ENCODE measurements at places on chromosomes 3 and 15.

DNA sequence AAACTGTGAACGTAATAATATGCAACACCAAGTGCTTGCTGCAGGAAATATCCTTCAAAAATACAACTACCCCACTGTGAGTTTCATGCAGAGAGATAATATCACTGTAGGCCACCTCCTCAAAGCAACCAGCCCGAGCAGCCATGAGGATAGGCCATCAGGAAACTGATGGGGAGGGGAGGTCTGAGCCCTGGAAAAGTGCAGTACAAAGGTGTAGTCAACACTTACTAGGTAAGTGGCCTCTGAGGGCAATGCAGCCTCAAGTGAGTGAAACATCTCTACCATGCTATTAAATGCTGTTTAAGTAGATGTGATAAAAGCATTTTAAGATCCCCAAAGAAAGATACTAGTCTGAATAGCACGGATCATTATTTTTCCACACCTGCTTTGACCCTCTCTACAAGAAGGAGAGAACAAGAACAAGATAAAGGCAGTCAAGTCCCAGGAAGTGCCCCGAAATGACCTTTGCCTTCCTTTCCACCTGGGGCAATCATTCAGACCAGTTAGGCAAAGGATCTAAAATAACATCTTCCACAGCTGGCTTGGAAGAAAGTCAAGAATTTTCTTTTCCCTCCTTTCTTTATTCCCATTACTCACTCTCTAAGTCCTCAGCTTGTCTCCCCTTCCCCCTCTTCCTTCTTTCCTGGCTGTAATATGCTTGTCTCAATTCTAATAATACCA is 62.8 kb downstream of the FMN1 start:
- no peak for DNase-seq

DNA sequence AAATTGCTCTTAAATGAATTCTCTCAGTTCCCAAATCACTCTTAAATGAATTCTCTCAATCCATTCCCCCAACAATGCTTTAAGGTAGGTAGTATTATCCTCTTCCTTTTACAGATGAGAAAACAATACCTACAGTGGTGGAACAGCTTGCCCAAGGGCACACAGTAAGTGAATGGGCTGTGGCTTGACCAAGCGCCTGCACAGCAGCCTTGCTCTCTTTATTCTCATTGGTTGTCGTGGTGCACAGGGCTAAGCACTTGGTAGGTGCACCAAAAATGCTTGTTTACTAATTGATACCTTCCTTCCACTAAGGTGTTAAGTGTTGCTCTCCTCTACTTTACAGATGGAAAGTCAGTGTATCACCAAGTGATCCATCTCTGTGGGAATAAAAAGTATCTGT is 43.3 kb downstream of the FAM43A start:
- no peak for DNase-seq

DNA sequence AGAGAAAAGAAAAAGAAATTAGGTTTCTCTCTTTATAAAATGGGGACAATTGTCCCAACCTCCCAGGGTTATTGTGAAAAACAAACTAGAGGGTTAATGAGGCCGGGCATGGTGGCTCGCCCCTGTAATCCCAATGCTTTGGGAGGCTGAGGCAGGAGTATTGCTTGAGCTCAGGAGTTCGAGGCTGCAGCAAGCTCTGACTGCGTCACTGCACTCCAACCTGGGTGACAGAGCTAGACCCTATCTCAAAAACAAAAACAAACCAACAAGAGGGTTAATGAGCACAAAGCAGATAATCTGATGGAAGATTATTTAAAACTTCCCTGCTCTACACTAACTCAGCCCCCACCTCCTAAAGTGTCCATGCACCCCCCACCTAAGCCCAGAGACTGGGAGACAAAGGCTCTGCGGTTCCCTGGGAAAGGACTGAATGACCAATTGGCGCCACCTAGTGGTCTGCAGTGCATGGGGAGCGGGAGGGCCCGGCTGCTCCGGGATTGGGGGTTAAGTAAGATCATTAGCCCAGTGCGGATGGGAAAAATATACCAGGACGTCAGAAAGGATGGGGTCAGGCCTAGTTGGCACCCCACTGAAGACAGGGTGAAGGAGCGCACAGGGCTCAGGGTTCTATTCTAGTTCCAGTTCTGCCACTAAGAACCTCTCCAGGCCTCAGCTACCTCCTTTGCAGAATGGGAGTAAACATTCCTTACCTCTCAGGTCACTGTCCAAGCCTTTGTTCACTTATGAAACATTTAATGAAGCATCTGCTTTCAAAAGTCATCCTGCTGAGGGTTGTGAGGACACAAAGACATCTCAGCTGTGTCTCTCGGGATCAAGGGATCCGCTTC is 15.6 kb downstream of the PIF1 start:
- DNase-seq = peak; percentile 75

DNA sequence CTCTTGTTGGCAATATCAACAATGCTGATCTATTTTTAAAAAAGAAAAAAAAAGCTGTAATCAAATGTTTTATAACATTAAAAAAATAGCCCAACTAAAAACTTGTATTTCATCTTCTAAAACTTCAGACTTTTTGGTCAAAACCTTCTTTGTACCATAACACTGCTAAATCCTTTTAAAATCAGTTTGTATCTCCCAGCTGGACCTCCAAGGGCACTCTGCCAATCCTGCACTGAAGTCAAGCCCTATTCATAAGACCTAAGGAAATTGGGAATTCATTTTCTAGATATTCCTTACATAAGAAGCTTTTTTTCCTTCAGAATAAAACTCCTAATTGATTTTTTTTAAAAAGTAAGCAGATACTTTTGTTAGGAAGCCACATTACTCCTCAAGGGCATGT is 38.2 kb upstream of the HCLS1 start:
- no peak for DNase-seq

DNA sequence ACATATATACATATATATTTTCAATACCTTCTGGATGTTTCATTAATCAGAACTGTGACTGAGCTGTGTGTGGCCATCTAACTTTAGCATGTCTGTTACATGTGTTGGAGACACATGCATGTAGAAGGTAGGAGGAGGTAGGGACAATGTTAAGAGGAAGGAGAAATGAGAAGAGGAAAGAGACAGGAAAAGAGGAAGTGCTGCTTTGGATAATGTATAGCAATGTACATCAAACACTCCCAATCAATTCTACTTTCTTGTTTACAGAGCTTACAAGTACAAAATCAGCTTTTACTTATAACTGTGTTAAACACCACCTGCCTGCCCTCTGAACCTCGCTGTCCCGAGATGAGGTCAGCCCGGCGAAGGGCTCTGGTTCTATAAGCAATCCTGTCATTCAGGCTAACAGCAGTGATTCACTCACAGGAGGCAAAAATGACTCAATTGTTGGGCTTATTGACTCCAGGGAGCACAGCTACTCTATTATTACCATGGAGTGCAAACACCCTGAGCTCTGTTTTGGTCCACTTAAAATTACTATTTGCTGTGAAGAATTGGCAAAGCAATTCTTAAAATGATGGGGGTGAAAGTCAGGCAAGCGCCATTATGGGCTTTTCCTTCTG is 188.9 kb downstream of the MEIS2 start:
- no peak for DNase-seq

DNA sequence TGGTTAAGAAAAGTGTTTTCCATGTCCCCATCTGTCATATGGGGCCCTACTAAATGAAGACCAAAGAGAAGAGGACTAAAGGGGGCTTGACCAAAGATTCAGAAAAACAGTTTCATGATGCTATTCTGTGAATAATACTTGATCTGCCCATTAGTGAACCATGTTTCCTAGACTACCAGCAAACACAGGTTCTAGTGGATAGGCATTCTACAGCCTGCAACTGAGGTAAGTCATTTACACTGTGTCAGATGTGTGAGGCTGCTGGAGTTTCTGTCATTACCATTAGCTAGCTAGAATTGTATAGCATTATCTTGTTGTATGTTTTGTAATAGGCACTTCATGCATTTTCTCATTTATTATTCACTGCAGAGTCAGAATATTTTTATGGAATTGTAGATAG is 6.6 kb downstream of the GPR171 start:
- no peak for DNase-seq

GRCh38 chr3:153221748-153222162 is 59.7 kb downstream of the RAP2B start:
- DNase-seq = no peak

DNA sequence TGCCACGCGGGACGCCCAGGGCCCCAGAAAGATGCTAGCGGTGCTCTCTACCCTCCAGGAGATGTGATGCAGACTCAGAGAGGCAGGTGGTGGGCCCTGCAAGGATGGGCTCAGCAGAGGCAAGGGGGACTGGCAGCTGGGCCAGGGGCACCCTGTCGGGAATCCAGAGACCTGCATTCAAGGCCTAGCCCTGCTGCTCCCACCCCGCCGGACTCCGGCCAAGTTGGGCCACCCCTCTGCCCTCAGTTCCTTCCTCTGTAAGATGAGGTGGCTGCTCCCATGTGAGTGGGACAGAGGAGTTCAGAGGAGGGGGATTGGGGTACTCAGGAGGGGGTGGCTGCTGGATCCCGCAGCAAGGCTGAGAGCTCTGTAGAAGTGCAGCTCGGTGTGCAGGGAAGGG is 116.3 kb downstream of the TMEM266 start:
- no peak for DNase-seq

- peak; percentile 83 for DNase-seq
Observed at GRCh38 chr3:16600780-16601536, 4.3 kb downstream of the DAZL start.

GRCh38 chr3:18791182-18791581 is 357.1 kb upstream of the KCNH8 start:
- no peak for DNase-seq

- no peak for DNase-seq
Observed at GRCh38 chr3:46992231-46992630, 12.8 kb downstream of the NBEAL2 start.
